ENCODE measurements at places on chromosomes 5 and 9. TPM values are rescaled to one million over a fixed set of nuclear protein-coding genes. Genes with fewer than 3 reads are reported as not detected.
A peak's percentile ranks its signal among the peaks of the same experiment; 100 is the strongest.

- no peak overlapping the region for H3K4me3 ChIP-seq
- H3K27me3 ChIP-seq = no peaks in the 10 kb centered on the region
- H3K36me3 ChIP-seq = no peaks in the 10 kb centered on the region
These were observed 36.2 kb downstream of the MCCC2 start for GRCh38 chr5:71623221-71623794.

DNA sequence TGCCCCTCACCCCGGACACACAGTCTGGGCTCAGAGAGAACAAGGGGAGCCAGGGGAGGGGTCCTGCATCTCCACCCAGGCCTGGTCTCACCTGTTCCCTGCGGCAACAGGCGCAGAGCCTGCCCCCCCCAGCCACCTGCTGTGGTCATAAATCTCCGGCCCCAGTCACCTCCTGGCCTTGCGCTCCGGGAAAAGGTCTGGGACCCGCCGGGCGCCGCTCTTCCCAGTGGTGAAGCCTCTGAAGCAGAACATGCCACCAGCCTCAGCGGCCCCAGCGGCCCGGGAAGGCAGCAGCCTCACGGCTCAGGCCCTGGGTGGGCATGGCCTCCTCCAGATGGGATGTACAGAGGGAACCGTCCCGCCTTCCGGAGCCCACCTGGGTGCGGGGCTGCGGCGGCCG, 20.6 kb downstream of the NOTCH1 start:
- no peak for DNase-seq
- peaks cover 9% of the 10 kb centered on the region for H3K36me3 ChIP-seq
- H3K4me1 ChIP-seq = peaks cover 41% of the 10 kb centered on the region
- H3K27ac ChIP-seq = no peak overlapping the region

DNA sequence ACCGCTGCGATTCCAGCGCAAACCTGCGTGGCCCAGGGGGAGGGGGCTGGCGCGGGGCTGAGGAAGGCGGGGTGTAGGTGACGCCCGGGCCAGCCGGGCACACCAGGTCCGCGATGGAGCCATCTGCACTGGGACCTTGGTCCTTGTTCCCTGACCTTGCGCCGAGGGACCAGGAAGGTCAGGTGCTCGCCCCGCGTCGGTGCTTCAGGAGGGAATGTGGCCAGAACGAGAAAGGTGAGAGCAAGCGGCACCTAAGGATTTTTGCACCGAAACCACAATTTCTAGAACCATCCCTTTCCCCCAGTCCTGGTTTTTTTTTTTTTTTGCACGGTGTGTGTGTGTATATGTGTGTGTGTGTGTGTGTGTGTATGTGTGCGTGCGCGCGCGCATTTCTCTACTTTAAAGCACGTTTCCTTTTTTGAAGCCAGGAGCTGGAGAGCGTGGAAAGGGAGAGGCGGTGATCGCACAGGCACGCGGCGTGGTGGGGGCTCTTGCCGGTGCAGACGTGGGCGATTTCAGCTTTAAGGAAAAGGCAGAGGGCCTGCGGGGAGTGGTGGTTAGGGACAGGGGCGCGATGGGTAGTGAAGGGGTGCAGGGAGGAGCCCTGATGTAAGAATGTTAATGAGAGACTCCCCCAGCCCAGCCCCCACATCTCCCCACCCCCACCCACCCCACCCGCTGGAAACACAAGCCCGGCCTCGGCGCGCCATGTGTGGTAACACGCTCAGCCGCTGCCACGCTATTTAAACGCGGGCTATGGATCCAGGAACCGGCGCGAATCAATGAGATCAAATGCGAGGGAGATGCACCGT, at the start of gene NPR3:
Gene NPR3 (plus strand): TSS at position 772 of the 812 bp plus-strand sequence. CDS start 456 bp downstream, outside the sequence.
- DNase-seq = no peak
- peaks cover 20% of the 10 kb centered on the region for H3K4me1 ChIP-seq
- H3K36me3 ChIP-seq = no peaks in the 10 kb centered on the region

GRCh38 chr5:147276497-147276896, 41.7 kb downstream of the STK32A start:
- H3K27ac ChIP-seq = no peak overlapping the region
- DNase-seq = no peak
- H3K27me3 ChIP-seq = no peaks in the 10 kb centered on the region
- H3K4me1 ChIP-seq = no peaks in the 10 kb centered on the region
- peaks cover 2% of the 10 kb centered on the region for H3K36me3 ChIP-seq

DNA sequence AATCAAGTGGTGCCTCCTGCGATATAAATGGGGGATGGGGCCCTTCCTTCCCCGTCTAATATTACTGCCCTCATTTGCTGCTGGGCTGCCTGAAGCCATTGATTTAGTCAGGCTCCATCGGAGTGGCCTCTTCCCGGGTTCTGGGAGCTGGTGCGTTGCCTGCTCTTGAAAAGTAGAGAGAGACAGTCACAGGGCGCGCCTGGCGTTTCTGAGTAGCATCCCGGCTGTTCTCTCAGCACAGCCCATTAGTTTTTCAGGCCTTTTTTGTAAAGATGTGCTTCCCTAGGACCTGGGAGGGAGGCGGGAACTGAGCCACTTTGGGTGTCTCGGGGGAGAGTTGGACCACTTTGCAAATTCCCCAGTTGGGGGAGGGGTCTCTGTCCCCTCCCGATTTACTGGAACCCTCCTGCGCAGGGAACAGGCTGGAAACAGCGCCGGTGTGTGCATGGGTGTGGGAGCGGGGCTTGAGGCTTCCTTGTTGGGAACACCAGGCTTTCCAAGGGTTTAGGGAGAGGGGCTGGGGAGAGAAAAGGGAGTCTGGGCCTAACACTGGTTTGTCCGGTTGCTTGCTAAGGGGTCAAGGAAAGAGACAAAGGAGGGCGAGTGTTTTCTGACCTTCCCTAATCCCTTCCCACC, 4.7 kb downstream of the PRDM6 start:
- H3K27me3 ChIP-seq = no peaks in the 10 kb centered on the region
- H3K36me3 ChIP-seq = no peaks in the 10 kb centered on the region
- H3K27ac ChIP-seq = peak overlapping the region; percentile 99
- no peaks in the 10 kb centered on the region for H3K4me1 ChIP-seq
- DNase-seq = no peak

GRCh38 chr9:134405527-134405926, 79.3 kb downstream of the RXRA start:
- H3K27ac ChIP-seq = peak overlapping the region; percentile 73
- DNase-seq = no peak
- H3K36me3 ChIP-seq = no peaks in the 10 kb centered on the region
- no peaks in the 10 kb centered on the region for H3K27me3 ChIP-seq
- H3K4me1 ChIP-seq = peaks cover 57% of the 10 kb centered on the region
- no peak overlapping the region for H3K4me3 ChIP-seq

DNA sequence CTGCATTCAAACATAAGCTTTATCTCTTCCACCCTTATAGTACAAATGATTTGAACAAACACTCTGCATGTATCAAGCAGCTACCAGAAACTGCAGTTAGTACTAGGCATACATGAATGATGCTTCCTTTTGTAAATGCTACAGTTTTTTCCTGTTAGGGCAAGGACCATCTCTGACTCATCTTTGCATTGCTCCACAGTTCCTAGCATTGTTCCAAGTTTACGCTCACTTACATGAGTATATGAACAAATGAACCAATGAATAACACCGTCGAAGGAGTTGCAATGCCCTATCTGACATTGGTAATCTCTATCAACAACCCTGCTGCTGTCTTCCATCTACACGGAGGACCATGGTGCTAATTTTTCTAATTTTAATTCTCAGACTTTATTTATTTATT, 2.1 kb upstream of the ALDH7A1 start:
- peaks cover 20% of the 10 kb centered on the region for H3K4me1 ChIP-seq
- no peaks in the 10 kb centered on the region for H3K27me3 ChIP-seq
- DNase-seq = no peak
- H3K36me3 ChIP-seq = no peaks in the 10 kb centered on the region
- H3K4me3 ChIP-seq = no peak overlapping the region

- no peak overlapping the region for H3K4me3 ChIP-seq
- H3K27ac ChIP-seq = no peak overlapping the region
- H3K36me3 ChIP-seq = no peaks in the 10 kb centered on the region
- no peaks in the 10 kb centered on the region for H3K27me3 ChIP-seq
These were observed 66.8 kb upstream of the NEURL1B start for GRCh38 chr5:172573986-172574870.

DNA sequence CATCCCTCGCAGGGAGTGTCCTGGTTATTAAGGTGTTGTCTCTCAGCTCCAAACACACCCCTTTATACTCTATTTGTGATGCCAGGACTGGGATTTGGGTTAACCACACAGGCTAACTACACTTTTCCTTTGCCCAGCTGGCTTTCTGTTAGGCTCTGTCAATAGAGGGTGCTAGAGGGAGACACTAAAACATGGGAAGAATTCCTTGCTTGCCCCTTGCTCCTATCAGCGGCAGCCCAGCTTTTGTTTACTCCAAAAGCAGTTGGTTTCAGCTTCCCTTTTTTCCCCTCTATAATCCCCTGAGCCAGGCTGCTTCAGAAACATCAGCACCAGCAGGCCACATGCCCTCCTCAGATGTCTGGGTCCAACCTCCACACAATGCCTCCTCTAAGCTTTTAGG, 297.1 kb downstream of the KCTD16 start:
- H3K27ac ChIP-seq = no peak overlapping the region
- DNase-seq = no peak
- H3K36me3 ChIP-seq = no peaks in the 10 kb centered on the region
- H3K4me3 ChIP-seq = no peak overlapping the region

GRCh38 chr5:59301727-59302126, 591.8 kb downstream of the PDE4D start:
- no peaks in the 10 kb centered on the region for H3K4me1 ChIP-seq
- no peaks in the 10 kb centered on the region for H3K36me3 ChIP-seq
- H3K27me3 ChIP-seq = no peaks in the 10 kb centered on the region
- DNase-seq = no peak

DNA sequence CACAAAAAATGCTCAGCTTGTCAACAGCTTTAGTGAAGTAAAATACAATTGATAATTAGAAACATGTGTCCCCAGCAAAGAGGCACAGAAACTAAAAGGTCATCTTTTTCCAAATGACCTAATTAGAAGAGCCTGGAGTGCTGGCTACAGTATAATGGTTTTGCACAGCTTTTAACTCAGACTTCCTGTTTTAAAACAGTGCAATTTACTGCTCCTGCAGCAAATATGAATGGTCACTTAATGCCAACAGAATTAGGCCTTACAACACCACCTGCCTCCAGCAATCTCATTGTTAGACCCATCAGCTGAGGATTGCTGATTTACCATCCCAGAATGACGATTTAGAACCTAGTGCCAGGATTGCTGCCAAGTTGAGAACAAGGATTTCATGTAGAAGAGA, 239.3 kb downstream of the CETN3 start:
- no peaks in the 10 kb centered on the region for H3K27me3 ChIP-seq
- no peak for DNase-seq
- peaks cover 18% of the 10 kb centered on the region for H3K4me1 ChIP-seq
- no peak overlapping the region for H3K4me3 ChIP-seq
- no peaks in the 10 kb centered on the region for H3K36me3 ChIP-seq

DNA sequence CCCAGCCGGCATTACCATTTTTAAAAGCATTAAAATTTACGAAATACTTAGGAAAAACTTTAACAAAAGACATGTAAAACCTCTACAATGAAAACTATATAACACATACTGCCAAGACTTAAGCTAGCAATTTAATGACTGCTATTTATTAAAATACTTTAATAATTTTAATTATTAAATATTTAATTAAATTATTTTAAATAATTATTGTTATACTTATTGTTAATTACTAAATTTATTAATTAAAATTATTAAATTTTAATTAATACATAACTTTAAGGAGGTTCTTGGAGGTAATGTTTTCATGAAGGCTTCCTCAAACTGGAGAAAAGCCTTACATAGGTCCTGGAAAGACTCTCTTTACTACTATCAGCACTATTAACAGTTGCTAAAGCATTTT, 47.5 kb downstream of the C5orf22 start:
- no peaks in the 10 kb centered on the region for H3K4me1 ChIP-seq
- H3K27me3 ChIP-seq = no peaks in the 10 kb centered on the region
- H3K4me3 ChIP-seq = no peak overlapping the region
- H3K27ac ChIP-seq = no peak overlapping the region
- DNase-seq = no peak

- no peak overlapping the region for H3K4me3 ChIP-seq
- no peaks in the 10 kb centered on the region for H3K27me3 ChIP-seq
- H3K36me3 ChIP-seq = no peaks in the 10 kb centered on the region
- no peak for DNase-seq
- no peaks in the 10 kb centered on the region for H3K4me1 ChIP-seq
These were observed 209.0 kb upstream of the MVB12B start for GRCh38 chr9:126117631-126118030.

DNA sequence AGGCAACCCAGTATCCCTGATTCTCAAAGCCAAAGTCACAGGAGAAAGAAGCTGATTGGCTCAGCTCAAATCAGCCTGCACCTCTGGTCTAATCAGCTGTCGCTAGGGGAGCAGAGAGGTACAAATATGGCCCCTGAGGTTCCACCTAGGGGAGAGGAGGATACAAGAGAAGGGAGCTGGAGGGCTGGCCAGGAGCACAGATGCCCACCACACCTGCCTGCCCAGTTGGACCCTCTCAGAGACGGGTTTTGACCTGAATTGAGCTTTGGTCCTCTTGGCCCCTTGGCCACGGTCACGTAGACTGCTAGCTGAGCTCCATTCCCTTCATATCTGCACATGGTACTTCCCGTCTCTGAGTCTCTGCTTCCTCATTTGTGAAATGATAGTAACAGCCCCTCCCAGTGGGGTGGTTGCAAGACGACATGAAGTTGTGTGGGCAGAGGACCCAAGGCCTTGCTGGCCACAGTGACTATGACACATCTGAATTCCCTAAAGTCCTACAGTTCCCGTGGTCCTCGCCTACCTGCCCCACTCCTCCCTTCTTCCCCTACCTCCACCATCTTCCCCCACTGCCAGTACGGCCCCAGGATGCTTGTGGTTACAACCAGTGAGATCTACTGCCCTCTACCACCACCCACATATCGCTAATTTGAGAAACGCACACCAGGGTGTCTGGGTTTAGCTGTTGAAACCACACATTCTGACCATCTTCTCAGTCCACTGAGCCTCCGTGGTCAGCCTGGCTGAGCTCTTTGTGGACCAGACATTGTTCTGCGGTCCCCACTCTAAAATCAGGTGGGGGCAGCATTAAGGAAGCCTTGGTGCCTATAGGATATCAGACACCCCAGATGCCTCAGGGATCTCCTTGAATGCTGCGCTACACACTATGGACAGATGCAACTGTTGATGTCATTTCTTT, 60.3 kb upstream of the NEK6 start:
- no peaks in the 10 kb centered on the region for H3K4me1 ChIP-seq
- no peak overlapping the region for H3K27ac ChIP-seq
- no peak for DNase-seq
- H3K27me3 ChIP-seq = no peaks in the 10 kb centered on the region
- H3K36me3 ChIP-seq = no peaks in the 10 kb centered on the region

- no peak overlapping the region for H3K27ac ChIP-seq
- no peaks in the 10 kb centered on the region for H3K4me1 ChIP-seq
- H3K4me3 ChIP-seq = no peak overlapping the region
- H3K27me3 ChIP-seq = no peaks in the 10 kb centered on the region
These were observed 234.6 kb downstream of the CDK5RAP2 start for GRCh38 chr9:120345379-120345778.

GRCh38 chr9:113734826-113735225, 141.3 kb upstream of the ZNF618 start:
- H3K36me3 ChIP-seq = no peaks in the 10 kb centered on the region
- no peak overlapping the region for H3K4me3 ChIP-seq
- no peak overlapping the region for H3K27ac ChIP-seq
- H3K27me3 ChIP-seq = no peaks in the 10 kb centered on the region
- DNase-seq = no peak

- H3K4me1 ChIP-seq = no peaks in the 10 kb centered on the region
- H3K27ac ChIP-seq = no peak overlapping the region
- H3K36me3 ChIP-seq = no peaks in the 10 kb centered on the region
- no peak for DNase-seq
These were observed 105.3 kb downstream of the PAX5 start for GRCh38 chr9:36928670-36929349.

SPATA6L gene
- total RNA-seq = 1.8 TPM

PCDHA1 gene
- total RNA-seq = not detected

GPRIN1 gene
- total RNA-seq = 0.27 TPM

IL17B gene
- total RNA-seq = 7.1 TPM
